ENCODE measurements at places on chromosomes 7 and 10.

GRCh38 chr7:44891372-44891771 is 6.0 kb upstream of the PURB start:
- no peak for DNase-seq

DNA sequence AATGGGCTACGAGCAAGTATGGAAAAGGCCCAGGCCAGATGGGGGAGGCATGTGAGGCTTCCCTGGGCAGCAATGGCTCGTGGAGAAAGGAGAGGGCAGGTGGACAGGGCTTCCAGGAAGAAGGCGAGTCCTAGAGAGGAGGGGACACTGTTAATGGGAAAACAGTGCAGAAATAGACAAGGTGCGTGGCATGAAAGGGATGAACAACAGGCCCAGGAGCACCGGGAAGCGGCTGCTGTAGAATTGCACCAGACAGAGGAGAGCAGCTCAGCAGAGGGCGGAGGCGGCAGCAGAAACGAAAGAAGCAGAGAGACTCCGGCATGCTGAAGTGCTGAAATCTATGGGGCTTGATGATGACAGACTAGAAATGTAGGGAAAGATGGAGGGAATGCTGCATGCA is 102.1 kb downstream of the PIP4K2A start:
- no peak for DNase-seq

- peak; percentile 30 for DNase-seq
These were observed 98.0 kb downstream of the NPY start for GRCh38 chr7:24381894-24382505.

GRCh38 chr10:3778692-3779157 is 6.3 kb downstream of the KLF6 start:
- DNase-seq = no peak

- peak; percentile 45 for DNase-seq
These were observed 36.7 kb downstream of the SPAM1 start for GRCh38 chr7:123961771-123962170.

DNA sequence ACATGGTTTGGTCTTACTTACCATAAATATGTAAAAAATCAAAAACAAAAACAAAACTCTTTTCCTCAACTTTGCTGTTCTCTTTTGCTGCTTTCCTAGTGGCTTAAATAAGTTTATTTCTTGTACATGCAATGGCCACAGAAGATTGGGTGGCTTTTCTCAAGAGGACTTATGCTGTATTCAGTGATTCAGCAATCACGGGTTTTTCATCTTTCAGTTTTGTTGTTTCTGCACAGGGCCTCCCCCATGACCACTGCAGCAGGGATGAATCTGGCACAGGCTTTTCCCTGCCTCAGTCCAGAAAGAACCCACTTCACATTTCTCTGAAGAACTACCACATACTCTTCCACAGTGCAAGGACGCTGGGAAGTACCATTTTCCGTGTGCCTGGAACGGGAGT is 355.0 kb downstream of the RNLS start:
- no peak for DNase-seq

DNA sequence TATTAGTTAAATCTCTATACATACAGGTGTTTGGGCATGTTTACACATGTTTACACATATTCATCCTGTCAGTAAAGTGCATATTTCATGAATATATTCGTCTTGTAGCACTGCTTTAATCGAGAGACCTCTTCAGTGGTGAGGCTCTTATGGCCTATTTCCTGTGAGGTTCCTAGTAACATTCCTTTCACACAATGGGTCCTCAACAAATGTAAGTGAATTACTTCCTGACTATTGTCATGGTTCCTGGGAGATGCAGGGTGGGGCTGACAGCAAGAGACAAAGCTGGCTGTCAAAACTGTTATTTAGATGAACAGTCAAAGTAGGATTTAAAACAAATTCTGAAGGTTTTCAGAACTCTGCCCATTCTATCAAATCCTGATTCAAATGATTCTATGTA is 12.4 kb upstream of the SEMA3A start:
- no peak for DNase-seq

DNA sequence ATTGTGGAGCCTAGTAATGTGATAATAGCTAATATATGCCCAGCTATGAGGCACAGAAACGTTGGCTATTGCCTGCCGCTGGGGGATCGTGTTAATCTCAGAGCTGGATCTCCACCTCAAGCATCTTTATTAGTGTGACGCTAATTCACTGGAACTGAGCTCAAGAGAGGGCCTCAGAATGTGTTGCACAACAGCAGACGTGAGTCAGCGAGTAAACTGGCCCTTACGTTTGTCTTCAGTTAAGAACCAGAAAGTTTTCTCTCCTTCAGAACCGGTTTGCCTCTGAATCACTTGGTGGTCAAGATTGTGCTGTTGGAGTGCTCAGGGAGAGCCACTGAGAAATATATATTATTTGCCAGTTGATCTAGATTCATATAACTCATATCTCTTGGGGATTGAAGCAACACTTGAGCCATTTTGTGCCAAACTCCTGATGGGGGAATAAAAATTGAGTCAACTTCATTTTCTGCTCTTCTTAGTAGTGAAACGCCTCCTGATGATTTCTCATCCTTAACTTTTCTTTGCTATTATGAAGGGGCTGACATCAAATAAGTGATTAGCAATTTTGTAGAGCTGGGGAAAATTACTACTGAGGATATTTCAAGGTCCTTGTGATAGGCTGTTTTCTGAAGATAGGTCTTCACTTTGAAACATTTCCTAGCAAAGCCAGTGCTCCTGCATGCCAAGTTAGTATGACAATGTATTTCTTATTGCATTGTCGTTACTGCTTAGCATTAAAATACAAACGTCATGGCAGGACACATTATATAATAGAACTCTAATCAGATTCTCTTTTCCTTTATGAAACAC is 22.3 kb downstream of the BZW2 start:
- DNase-seq = peak; percentile 96

GRCh38 chr7:38070718-38071117 is 107.3 kb upstream of the STARD3NL start:
- DNase-seq = peak; percentile 36

DNA sequence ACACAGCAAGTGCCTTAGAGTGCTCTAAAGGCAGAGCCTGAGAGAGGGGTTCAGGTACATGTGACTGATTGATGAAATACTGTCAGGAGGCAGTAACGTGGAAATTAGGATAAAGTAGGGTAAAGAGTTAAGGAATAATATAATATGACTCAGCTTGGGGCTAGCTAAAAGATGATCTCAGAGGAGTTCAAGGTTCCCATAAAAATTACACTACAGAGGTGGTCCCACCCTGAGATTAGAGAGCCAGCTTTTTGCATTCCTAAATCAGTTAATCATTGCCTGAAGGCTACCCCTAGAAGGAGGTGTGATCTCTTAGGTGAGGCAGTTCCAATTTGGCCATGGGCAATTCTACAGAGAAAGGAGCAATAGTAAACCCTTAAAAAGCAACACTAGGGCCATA is 5.8 kb downstream of the LIPJ start:
- peak; percentile 5 for DNase-seq

GRCh38 chr7:9175871-9176270 is 742.5 kb downstream of the NXPH1 start:
- no peak for DNase-seq

GRCh38 chr7:15885678-15886077 is 199.2 kb upstream of the MEOX2 start:
- no peak for DNase-seq

- DNase-seq = no peak
These were observed 129.2 kb downstream of the SORBS1 start for GRCh38 chr10:95431900-95432342.

- DNase-seq = peak; percentile 30
These were observed 5.1 kb downstream of the TLX1 start for GRCh38 chr10:101136007-101136707.

DNA sequence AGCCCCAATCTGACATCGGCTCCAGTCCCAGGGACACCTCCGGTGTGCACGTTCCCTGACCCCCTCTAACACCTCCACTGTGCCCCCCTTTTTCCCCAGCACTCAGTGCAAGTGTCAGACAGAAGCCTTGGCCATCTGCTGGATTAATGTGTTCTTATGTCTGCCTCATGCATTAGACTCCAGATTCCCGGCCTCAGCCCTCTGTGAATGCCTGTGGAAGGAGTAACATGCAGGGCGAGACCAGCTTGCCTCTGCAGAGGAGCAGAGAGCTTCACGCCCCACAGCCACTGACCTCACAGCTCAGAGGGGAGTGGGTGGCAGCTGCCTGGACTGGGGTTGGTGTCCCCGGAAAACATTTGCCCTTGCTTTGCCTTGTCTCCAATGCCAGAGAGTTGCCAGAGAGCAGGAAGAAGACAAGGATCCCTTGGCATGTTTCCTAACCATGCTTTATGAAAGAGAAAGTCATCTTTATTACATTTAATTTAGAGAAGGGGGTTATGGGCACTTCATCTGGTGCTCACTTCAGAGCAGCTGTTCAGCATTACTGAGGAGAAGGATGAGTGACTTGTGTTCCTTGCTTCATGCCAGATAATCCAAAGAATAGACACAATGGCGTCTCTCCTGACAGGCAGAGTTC is 91.6 kb upstream of the CXCL12 start:
- DNase-seq = no peak
